ENCODE measurements at places on chromosomes 5 and 9.

GRCh38 chr5:110996742-110997141, 74.8 kb upstream of the TSLP start:
- DNase-seq: no peak

- DNase-seq: no peak
These were observed 29.3 kb downstream of the CARTPT start for GRCh38 chr5:71748360-71748759.

DNA sequence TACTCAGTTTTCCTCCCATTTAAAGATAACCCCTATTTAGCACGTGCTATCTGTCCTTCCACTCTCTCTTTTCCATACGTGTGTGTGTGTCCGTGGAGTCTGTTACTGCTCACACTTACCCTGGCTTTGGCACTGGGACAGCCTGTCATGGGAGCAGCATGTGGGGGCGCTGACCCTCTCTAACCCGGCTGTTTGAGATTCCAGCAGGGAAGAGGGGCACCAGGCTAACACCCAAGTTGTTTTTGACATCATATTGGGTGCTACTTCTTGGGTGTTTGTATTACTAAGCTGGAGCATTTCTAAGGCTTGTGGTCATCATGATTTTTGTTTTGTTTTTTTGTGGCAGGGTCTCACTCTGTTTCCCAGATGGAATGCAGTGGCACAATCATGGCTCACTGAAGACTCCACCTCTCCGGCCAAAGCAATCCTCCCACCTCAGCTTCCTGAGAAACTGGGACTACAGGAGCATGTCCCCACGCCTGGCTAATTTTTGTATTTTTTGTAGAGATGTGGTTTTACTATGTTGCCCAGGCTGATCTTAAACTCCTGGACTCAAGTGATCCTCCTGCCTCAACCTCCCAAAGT, 56.9 kb upstream of the SIMC1 start:
- no peak for DNase-seq

GRCh38 chr9:93125331-93125894, 8.6 kb downstream of the NINJ1 start:
- no peak for DNase-seq

DNA sequence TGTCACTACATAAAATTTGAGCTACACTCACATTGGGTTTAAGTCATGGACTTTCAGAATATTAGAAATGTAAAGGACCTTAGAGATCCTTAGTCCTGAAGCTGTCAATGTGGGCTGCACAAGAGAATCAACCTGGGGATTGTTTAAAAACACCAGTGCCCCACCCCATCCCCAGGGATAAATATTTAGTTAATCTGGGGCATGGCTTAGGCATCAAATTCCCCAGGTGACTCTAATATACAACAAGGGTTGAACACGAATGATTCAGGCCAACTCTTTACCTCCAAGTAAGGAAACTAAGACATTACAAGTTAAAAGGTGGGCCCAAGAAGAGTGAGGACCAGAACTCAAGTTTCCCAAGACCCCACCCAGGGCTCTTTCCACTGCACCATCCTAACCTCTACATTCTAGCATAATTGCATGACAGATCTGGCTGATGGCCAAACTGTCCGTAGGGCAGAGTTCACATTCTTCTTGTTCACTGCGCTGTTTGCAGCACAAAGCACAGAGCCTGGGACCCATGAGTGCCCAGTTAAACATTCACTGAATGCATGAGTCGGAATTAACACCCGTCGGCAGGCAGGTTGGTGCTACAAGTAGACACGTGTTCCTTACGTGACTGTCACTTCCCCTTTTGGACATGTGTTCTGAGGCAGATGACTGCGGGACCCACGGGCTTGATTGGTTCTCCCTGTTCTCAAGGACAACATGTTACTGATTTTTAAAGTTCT, 25.2 kb downstream of the CYFIP2 start:
- no peak for DNase-seq

- no peak for DNase-seq
These were observed 586.2 kb downstream of the ZNF608 start for GRCh38 chr5:124160265-124160664.

GRCh38 chr5:127754706-127755105, 51.5 kb downstream of the CCDC192 start:
- DNase-seq: no peak

GRCh38 chr5:36934740-36935356, 58.3 kb downstream of the NIPBL start:
- no peak for DNase-seq

DNA sequence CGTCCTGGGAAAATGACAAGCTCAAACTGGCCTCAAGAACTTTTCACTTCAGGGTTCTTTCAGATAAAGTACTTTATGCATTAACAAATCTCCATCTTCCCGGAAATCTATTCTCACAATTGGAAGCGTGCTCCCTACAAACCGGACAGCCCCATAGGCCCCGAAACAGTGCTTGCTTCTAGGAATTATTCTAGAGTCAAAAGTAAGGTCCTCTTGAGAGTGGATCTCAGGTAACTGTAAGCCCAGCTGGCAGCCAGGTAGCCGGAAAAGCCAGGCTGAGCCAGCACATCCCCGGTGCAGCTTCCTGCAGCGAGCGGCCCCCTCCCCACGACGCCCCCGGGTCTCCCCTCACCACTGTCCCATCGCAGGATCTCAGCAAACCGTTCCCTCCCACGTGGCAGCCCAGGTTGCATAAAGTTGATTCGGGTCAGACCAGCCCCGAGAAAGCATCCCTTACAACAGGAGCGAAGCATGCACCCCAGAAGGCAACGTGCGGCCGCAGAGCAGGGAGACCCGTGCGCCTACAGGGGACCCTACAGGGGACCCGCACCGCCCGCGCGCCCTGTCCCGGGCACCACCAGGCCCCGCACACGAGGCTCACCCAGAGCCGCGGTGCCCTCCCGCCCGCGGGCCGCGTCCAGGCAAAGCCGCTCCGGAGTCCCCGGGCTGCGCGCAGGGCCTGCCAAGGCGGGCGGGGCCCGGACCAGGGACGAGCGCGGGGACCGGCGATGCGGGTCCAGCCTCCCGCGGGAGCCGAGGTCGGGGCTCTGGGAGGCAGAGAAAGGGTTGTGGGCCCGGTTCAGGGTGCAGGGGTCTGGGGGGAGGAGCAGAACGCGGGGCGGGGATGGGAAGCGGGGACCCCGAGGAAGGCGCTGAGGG, 920 bp downstream of the LPCAT1 start:
- DNase-seq: no peak

GRCh38 chr5:130287438-130287837, 383.2 kb downstream of the CHSY3 start:
- DNase-seq: no peak

- no peak for DNase-seq
These were observed 72.2 kb downstream of the PIP5K1B start for GRCh38 chr9:68777070-68777763.

- DNase-seq: peak; percentile 49
These were observed 149.3 kb upstream of the PPP1R26 start for GRCh38 chr9:135330307-135330631.

- no peak for DNase-seq
These were observed 24.1 kb upstream of the PTGS1 start for GRCh38 chr9:122346478-122347347.

- no peak for DNase-seq
These were observed 118.3 kb downstream of the SYK start for GRCh38 chr9:90919883-90920282.

GRCh38 chr9:89452561-89452960, 45.4 kb downstream of the SEMA4D start:
- DNase-seq: no peak

- no peak for DNase-seq
These were observed 1.3 kb upstream of the ZER1 start for GRCh38 chr9:128773049-128773448.

DNA sequence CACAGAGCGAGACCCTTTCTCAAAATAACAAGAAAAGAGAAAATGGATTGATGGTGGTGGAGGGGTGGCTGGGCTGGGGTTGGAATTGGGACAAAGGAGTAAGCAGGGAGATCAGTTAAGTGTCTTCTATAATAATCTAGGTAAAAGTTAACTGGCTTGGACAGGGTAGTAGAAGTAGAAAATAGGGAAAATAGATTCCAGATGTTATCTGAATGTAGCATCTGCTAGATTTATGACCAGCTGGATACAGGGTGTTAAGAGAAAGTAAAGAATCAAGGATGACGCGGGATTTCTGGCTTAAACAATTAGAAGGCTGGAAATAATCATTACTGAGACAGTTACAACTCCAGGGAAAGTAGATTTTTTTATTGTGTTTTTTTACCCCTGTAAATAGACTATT, 13.0 kb downstream of the PPP6C start:
- DNase-seq: no peak

GRCh38 chr5:74639807-74640449, 600 bp downstream of the ENC1 start:
- no peak for DNase-seq

DNA sequence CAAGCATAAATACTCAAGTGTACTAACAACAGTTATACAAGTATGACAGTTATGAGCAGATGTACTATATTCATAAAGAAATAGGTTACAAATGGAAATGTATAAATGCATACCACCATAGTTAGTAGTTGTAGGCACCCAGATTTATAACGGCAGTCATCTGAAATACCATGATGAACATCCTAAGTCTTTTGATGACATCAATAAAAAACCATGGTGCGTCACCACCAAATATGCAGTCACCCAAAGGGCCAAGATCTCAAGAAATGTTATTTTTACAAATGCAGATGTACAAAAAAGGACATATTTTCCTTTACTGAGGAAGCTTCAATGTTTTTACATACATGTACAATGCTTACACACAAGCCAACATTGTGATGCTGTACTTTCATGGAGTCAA, 70.8 kb upstream of the XPA start:
- DNase-seq: no peak

GRCh38 chr9:127779136-127779981, 893 bp upstream of the SH2D3C start:
- no peak for DNase-seq

DNA sequence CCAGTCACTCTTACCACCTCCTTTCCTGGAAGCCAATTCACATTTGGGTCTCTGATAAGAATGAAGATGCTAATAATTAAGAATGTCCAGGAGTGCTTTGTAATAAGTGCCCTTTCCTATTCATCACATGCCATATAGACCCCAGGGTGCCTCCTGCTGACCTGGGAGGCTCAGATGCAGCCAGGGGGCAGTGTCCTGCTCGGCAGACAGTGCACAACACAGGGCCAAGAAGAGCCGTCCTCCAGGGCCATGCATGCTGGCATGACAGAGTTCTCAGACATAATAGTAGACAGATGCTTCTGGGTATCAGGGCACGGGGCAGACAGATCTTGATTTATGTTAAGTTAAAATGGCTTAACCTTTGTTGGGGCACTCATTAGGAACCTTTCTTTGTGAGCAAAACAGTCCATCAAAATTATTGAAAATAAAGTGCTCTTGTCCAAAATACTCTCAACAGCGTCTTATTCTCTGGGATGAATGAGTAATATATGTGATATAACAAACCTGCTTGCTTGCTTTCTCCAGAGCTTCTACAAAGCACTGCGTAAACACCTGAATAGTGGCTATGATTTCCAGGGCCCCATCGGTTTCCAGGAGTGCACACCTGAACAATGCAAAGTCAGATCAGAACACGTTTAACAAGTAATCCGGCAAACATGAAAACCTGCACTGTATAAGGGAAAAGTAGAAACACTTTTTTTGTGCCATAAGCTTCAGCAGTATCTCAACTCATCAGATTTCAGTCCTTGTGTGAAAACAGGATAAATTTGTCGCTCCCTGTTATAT, 192.7 kb downstream of the FANCC start:
- no peak for DNase-seq

- no peak for DNase-seq
These were observed 11.2 kb downstream of the SLC22A5 start for GRCh38 chr5:132380741-132381140.

- no peak for DNase-seq
These were observed 50.5 kb downstream of the HACD4 start for GRCh38 chr9:20980832-20981455.

- no peak for DNase-seq
These were observed 668.4 kb upstream of the CDH9 start for GRCh38 chr5:27706832-27707231.

- DNase-seq: no peak
These were observed 324.5 kb downstream of the ARHGEF28 start for GRCh38 chr5:73950441-73950873.

- DNase-seq: no peak
These were observed 105.7 kb upstream of the HAND1 start for GRCh38 chr5:154583671-154584177.

GRCh38 chr5:7779019-7780005, 71.6 kb downstream of the CFAP90 start:
- no peak for DNase-seq

GRCh38 chr9:134612715-134613114, 28.9 kb upstream of the COL5A1 start:
- no peak for DNase-seq

DNA sequence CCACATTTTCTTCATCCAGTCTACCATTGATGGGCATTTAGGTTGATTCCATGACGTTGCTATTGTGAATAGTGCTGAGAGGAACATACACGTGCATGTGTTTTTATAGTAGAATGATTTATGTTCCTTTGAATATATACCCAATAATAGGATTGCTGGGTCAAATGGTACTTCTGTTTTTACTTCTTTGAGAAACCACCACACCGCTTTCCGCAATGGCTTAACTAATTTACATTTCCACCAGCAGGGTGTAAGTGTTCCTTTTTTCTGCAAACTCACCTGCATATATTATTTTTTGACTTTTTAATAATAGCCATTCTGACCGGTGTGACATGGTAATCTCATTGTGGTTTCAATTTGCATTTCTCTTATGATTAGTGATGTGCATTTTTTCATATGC, 82.2 kb upstream of the RFX3 start:
- DNase-seq: no peak

DNA sequence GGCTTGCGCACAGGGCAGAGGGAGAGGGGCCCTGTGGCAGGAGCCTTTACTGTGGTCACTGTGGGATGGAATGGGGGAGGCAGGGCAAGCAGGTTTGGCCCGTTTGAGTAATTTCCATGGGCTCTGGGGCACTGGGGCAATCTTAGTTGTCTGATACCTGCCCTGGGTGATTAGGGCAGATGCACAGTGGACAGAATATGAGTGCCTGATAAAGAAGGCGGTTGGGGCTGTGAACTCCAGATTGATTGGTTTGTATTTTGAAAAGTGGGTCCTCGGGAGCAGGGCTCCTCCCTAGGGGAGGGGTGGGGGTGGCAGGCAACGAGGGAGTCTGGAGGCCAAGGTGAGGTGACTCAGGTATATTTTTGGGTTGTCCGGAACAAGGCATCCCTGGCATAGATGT, 247.5 kb downstream of the NSG2 start:
- DNase-seq: no peak

- no peak for DNase-seq
These were observed at the start of gene PCDHGA4 for GRCh38 chr5:141354900-141355469. PCDHGA4 (plus strand) TSS chr5:141355021; CDS start chr5:141355108, 87 bp downstream.

GRCh38 chr5:127867022-127867783, 164.0 kb downstream of the CCDC192 start:
- no peak for DNase-seq

DNA sequence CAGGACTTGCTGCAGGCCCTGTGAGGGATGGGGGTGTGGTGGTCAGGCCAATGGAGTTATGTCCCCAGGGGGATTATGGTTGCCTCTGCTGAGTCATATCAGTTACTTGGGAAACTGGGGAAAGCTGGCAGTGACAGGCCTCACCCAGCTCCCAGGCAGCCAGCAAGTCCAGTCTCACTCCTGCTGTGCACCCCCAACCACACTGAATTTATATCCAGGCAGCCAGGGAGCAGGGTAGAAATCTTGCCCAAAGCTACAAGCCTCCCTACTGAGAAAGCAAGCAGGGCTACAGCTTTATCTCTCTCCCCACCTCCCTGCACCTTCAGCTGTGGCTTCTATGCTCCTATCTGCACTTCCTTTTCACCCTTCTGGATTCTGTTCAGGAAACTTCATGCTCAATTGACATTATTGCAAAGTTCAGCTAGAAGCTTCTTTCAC, 2076.0 kb upstream of the CDH9 start:
- DNase-seq: no peak

- no peak for DNase-seq
These were observed 39.2 kb downstream of the SHC3 start for GRCh38 chr9:89139455-89139854.

Measured in NCI-H187 (cell line).